ENCODE measurements at places on chromosomes 3 and 15.
A peak's percentile ranks its signal among the peaks of the same experiment; 100 is the strongest.

- DNase-seq = no peak
Measured at GRCh38 chr15:89975482-89976245, 25.5 kb upstream of the ZNF710 start.

- no peak for DNase-seq
Measured at GRCh38 chr15:59140422-59141226, 35.7 kb downstream of the CCNB2 start.

GRCh38 chr3:189787632-189788031 lies 156.4 kb downstream of the TP63 start:
- DNase-seq = no peak

GRCh38 chr15:69713726-69714559 lies 261.3 kb downstream of the RPLP1 start:
- DNase-seq = peak; percentile 92

GRCh38 chr3:17238023-17238422 lies 353.3 kb downstream of the PLCL2 start:
- no peak for DNase-seq

GRCh38 chr15:86556396-86557017 lies 476.8 kb downstream of the AGBL1 start:
- no peak for DNase-seq

- no peak for DNase-seq
Measured at GRCh38 chr15:52336529-52336928, 40.9 kb upstream of the MYO5C start.

GRCh38 chr3:122427857-122428471 lies 12.1 kb upstream of the WDR5B start:
- no peak for DNase-seq

GRCh38 chr3:155382396-155383042 lies 89.0 kb upstream of the STRIT1 start:
- DNase-seq = peak; percentile 67

- DNase-seq = no peak
Measured at GRCh38 chr3:22101351-22101750, 350.3 kb upstream of the ZNF385D start.

DNA sequence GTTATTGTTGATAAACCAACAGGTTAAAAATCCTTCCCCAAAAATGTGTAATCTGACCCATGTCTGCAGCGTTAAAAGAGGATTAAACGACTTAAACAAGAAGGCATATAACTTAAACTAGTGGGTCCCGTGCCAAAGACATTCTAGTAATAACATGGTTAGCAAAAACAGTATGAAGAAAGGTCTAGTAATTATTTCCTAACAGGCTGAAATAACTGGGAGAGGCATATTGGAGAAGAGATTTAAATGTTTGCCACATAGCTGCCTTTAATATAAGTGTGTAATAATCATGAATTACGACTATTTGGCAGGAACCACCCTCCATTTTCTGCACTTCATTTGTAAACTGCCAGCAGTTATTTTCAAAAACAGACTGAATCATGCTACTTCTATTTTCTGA lies 67.7 kb upstream of the CSPG5 start:
- no peak for DNase-seq

GRCh38 chr15:71654042-71654719 lies 156.2 kb upstream of the NR2E3 start:
- DNase-seq = no peak

DNA sequence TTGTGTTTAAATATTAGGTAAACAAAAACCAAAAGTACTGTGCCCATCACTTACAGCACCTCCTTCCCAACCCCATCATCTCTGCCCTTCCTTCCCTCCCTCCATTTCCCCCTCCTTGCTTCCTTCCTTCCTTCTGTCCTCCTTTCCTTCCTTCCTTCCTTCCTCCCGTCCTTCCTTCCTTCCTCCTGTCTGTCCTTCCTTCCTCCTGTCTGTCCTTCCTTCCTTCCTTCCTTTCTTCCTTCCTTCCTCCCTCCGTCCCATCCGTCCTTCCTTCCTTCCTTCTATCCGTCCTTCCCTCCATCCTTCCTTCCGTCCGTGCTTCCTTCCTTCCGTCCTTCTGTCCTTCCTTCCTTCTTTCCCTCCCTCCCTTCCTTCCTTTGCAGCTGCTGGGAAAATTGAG lies 67.8 kb upstream of the SIAH2 start:
- DNase-seq = no peak

DNA sequence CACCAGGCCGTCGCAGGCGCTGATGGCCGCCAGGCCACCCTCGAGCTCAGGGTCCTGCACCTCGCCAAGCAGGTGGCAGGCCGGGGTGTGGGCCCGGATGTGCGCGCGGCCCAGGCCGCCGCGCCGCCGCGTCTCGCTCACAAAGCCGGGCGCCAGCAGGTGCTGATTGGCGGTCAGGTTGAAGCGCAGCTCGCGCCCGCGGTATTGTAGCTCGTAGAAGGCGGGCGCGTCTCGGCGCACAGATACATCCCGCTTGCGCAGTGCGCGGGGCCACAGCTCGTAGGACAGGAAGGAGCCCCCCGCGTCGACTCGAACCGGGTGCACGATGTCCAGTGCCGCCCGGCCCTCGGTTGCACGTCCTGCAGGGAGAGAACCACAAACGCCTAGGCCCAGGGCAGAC lies 11.1 kb downstream of the ADAMTS7 start:
- no peak for DNase-seq

DNA sequence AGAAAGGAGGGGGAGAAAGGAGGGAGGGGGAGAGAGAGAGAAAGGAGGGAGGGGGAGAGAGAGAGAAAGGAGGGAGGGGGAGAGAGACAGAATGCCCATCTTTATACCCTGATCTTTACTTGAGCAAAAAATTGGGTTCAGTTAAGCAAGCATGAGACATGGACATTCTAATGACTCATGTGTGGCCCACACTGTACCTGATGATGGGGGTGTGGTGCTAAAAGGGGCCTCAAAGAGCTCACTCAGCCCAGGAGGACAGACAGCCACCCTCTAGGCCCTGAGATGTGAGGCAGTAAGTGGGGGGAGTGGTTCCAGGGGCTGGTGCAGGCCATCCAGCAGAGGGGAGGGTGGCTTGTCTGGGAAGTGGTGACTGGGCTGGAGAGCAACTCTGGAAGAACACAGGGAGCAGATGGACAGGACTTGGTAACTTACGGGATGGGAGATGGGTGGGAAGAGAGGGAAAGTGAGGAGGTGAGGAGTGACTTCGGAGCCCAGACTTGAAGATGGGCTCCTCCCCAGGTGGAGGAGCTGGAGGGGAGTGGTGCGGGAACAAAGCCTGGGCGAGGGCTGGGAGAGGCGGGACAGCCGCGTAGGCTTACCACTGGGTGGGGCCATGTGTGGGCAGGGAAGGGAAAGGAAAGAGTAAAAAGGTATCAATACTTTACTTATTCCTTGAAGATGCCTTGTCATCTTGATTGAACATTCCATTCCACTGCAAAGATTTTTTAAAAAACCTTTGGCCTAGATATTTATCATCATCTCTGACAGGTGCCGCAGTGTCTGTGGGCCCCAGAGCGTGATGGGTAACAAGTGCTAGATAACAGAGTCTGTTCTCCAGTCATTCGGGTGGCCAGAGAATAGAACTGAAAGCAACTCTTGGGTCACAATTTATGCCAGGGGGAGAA lies 32.3 kb downstream of the TSPAN3 start:
- no peak for DNase-seq

GRCh38 chr3:140103166-140103565 lies 168.2 kb downstream of the CLSTN2 start:
- DNase-seq = no peak

- DNase-seq = no peak
Measured at GRCh38 chr3:160150525-160150924, 74.7 kb upstream of the C3orf80 start.

- DNase-seq = no peak
Measured at GRCh38 chr3:130658678-130659077, 88.0 kb downstream of the PIK3R4 start.

- DNase-seq = no peak
Measured at GRCh38 chr15:54577476-54578250, 599.4 kb downstream of the UNC13C start.

DNA sequence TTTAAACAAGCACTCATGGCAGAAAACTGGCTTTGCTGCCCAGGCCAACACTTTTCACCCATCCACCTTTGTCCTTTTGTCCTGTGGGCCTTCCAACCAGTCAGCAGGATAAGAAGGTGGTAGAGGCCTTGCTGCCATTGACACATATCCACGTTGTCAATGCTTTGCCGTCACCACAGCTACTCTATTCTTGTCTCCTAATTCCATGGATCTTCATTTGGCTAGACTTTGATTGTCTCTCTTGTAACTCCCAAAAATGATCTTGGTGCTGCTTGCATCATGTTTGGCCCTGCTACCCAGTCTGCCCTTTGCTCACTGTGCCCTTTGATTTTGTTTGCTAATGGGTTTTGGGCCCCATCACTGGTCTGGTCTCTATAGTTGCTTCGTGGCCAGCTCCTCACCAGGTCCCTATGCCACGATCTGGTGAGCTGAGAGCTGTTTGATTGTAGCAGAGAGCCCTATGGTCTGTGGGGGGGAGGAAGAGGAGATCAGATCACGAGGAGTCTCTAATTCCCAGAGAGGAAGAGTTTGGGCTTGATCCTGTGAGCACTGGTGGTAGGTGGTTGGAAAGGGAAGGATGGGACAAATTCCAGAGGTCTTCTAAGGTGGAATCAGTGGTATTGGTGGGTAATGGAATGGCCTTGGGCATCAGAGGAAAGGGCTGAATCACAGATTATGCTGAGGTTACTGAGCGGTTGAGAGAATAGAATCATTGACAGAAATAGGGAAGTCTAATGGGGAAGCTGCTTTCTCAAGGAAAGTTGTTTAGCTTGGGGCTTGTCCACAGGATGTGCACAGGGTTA lies 40.3 kb downstream of the ABHD2 start:
- no peak for DNase-seq

GRCh38 chr15:40075298-40076044 lies 33.2 kb downstream of the BMF start:
- no peak for DNase-seq

DNA sequence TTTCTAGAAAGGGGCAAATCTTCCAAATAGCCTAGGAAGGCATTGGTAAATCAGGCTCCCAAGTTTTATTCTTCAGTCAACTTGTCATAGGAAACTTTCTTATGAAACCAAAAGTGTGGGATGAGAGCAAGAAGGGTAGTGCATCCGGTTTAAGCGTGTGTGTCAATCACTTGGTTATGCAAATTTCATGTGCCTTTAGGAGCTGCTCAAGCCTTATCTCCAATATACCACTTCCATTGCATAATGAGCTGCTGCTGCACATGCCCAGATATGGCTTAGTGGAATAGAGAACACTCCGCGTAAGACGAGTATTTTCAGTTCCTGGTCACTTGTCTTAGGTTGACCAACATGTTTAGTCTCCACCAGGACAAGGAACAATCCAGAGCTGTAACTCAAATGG lies 242.1 kb downstream of the CBLB start:
- DNase-seq = no peak

DNA sequence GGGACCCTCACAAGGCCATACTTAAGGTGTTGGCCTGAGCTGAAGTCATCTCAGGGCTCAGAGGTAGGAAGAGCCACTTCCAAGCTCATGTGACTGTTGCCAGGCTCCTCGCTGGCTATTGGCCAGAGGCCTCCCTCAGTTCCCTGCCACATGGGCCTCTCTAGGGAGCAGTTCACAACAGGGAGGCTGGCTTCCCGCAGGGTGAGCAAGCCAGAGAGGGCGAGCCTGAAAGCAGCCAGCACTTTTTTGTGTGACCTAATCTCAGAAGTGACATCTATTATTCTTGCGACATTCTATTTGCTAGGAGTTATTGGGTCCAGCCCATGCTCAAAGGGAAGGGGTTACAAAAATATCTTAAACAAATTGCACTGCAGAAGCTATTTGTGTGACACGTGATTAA lies 201.4 kb downstream of the SSR3 start:
- DNase-seq = no peak

- no peak for DNase-seq
Measured at GRCh38 chr3:150798122-150798618, 35.2 kb upstream of the SIAH2 start.

DNA sequence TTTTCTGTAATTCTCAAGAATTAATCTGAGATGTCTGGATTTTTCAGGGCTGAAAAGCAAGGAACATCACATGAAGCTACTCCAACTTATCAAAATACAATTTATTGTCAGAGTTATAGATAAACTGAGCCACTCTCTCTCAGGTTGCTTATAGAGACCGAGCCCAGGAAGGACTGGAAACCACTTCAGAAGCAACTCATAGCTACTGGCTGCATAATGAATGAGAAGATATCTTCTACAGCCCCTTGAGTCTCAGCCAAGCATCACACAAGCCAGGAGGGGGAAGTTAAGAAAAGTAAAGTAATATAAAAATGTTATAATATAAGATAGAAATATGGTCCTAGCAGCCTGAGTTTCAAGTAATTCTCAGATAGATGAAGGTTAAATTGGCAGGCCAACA lies 186.0 kb downstream of the TNIK start:
- DNase-seq = no peak

DNA sequence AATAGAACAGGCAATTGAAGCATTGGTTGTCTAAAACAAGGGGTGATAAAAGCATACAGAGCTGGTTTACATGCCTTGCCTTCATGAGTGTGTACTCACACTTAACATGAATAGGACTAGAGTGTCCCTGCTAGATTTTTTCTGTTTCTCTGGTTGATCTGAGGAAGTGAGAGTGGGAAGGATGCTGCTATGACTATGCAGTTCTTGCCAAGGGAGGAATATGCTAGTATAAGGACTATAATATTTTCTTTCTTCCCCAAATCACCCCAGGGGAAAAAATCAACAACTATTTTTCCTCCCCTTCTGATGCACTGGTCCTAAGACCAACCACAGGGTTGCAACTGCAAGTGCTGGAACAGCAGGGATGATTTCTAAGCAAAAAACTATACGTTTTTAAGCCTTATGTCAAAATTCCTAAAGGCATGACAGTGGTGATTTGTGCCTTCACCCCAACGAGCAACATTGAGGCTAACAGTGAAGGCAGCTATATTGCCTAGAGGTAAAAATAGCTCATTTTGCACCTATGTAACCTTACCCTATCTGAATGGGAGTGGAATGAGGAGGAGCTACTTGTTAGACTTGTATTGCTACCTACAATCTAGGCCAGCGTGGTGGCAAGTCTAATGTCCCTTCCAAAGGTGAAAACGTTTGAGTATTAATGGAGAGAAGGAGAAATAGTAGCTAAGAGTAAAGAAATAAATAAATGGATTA lies 33.5 kb upstream of the USP8 start:
- peak; percentile 56 for DNase-seq

DNA sequence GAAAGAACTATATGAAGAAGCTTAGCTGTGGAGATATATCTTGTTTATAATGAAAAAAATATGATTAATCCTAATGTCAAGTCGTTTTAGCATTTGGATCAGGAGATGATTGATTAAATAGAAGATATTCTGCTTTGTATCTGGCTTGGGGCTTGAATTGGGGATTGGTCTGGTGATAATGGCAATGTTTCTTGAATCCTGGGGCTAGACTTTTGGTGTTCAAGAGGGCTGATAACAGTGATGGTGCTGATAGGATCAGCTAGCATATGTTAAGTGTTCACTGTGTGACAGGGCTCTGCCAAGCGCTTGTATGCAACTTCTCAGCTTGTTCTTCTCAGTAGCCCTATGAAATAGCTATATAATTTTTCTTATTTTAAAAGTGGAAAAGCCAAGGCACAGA lies 20.2 kb downstream of the CNOT10 start:
- no peak for DNase-seq

GRCh38 chr15:79620112-79620857 lies 188.1 kb downstream of the MINAR1 start:
- no peak for DNase-seq
